Heart right ventricle (tissue), 16 donors: ENCODE measurements at places on chromosomes 16 and 17.

- no peak overlapping the region for H3K4me3 ChIP-seq
- no peaks in the 10 kb centered on the region for H3K4me1 ChIP-seq
- H3K27me3 ChIP-seq, result no peaks in the 10 kb centered on the region
These were observed 229.5 kb upstream of the ASIC2 start for GRCh38 chr17:33522623-33523022.

DNA sequence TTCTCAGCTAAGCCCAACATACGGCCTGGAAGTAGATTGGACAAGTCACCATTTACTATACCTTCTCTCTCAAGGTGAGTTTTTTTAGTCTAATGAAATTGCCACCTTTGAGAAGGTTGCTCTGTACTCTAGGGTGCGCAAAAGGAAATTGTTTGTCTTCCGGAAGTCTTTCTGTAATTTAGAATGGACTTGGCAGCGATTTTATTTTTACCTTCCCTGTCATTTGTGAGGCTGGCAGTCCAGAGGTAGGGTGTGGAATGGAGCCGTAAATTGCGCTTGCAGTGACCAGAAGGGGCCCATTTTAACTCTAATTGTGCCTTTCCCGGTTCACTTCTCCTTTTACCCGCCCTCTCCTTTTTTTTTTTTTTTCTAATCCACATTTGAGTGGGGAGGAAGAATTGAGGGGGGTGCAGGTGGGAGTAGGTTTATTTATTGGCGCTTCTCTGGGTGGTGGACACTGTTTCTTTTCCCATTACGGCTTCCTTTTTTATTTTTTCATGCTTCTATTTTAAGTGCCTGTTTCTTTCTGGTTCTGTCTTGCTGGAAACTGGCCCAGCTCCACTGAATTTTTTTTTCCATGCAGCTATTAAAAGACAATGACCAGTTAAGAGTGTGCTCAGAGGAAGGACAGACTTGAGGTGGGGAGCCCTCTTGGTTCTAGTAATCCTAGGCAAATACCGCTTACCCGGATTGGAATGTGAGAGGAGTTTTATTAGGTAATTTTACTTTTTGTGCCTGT is 89.7 kb upstream of the CLEC18A start:
- H3K27ac ChIP-seq, result peak overlapping the region; percentile 87
- DNase-seq, result no peak
- no peaks in the 10 kb centered on the region for H3K36me3 ChIP-seq
- peaks cover 38% of the 10 kb centered on the region for H3K4me1 ChIP-seq
- no peaks in the 10 kb centered on the region for H3K27me3 ChIP-seq
- peak overlapping the region; percentile 9 for H3K4me3 ChIP-seq

DNA sequence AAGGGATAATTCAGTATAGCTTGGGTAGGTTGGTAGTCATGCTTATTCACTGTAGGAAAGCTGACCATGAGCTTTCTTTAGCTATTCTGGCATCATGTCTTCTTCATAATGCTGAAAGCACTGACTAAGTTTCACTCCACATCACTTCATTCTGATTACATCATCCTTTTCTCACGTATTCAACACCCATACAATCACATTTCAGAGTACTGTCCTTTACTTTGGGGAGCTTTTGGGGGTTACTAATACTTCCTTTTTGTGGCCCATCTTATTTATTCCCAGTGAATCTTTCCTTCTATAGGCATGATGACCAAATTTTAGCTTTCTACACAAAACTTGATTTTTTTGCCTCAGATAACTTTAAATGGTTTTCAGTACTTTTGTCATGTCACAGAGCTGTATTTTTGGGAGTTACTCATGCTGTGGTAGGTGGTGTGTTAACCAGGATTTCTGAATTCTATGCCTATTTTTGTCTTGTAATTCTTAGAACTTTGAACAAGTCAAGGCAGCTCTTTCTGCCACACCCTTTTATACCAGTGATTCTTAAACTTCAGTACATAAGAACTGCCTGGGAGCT is 23.5 kb downstream of the TADA2A start:
- no peak overlapping the region for H3K27ac ChIP-seq
- no peak for DNase-seq
- no peak overlapping the region for H3K4me3 ChIP-seq
- H3K4me1 ChIP-seq, result no peaks in the 10 kb centered on the region
- H3K36me3 ChIP-seq, result peaks cover 79% of the 10 kb centered on the region

DNA sequence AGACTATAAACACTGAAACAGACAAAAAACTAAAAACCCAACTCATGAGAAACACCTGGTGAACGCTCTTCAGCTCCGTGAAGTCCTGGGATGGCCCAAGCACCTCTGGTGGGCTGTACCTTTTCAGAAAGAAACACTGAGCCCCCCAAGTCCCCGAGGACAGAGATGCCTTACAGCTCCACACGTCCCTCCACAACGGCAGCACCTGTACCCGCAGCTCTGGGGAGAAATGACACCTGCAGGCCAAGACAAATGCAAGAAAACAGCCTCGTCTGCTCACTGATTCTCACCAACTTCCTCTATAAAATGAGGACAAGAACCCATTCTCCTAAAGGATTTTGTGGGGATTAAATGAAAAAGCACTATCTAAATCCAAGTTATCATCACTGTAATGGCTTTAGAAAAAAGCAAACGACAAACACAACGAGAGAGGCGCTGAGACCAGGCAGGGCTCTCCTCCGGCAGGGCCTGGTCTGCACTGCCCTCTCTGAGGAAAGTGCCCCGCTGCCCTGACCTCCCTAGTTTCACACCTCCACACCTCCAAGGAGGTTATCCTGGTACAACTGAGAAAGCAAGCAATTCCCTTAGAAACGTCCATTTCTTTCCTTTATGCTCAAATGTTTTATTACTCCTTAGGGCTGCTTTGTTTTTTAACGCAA is 114.9 kb downstream of the ZNF778 start:
- H3K36me3 ChIP-seq, result no peaks in the 10 kb centered on the region
- H3K27me3 ChIP-seq, result no peaks in the 10 kb centered on the region
- no peak overlapping the region for H3K27ac ChIP-seq
- H3K4me1 ChIP-seq, result peaks cover 81% of the 10 kb centered on the region
- no peak for DNase-seq

GRCh38 chr16:85544668-85545067 is 68.5 kb upstream of the GSE1 start:
- DNase-seq, result no peak
- no peak overlapping the region for H3K4me3 ChIP-seq
- no peaks in the 10 kb centered on the region for H3K27me3 ChIP-seq

- no peak for DNase-seq
- no peak overlapping the region for H3K27ac ChIP-seq
- H3K4me1 ChIP-seq, result no peaks in the 10 kb centered on the region
- H3K27me3 ChIP-seq, result no peaks in the 10 kb centered on the region
- H3K4me3 ChIP-seq, result no peak overlapping the region
These were observed 4.2 kb downstream of the AIPL1 start for GRCh38 chr17:6430769-6431168.

- DNase-seq, result no peak
- no peaks in the 10 kb centered on the region for H3K36me3 ChIP-seq
- H3K4me3 ChIP-seq, result no peak overlapping the region
- H3K27ac ChIP-seq, result no peak overlapping the region
- peaks cover 16% of the 10 kb centered on the region for H3K27me3 ChIP-seq
These were observed 3.3 kb upstream of the VAC14 start for GRCh38 chr16:70804153-70804733.

DNA sequence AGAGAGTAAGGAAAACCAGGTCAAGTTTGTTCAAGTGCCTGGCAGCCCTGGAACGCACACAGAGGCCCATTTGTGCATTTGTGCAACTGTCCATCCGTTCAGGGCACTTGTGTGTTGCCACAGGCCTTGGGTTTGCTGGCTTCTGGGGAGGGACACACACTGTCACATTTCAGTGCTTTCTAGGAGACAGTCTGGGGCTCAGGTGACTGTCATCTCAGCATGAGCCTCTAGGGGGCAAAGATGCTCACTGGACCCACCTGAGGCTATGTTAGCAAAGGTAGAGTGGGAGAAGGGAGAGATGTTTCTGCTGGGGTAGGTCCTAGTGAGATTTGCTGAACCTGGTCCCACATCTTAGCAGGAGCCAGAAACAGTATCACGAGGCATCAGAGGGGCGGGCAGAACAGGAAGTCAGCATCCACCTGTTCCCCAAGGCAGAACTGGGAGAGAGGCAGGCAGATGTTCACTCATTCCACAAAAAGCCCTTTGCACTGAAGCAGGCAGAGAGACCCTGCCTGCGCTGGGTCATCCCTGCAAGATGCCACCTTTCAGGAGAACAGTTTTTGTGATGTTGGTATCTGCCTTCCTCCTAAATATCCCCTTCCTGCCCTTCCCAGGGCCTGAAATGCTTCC is 48.5 kb downstream of the RAI1 start:
- peaks cover 58% of the 10 kb centered on the region for H3K4me1 ChIP-seq
- H3K27ac ChIP-seq, result no peak overlapping the region
- H3K4me3 ChIP-seq, result no peak overlapping the region
- H3K36me3 ChIP-seq, result no peaks in the 10 kb centered on the region
